ENCODE measurements at places on chromosomes 7 and 10.

- DNase-seq = peak; percentile 71
These were observed at the start of gene ZNF853 for GRCh38 chr7:6614953-6615722. TSS of gene ZNF853 (plus strand) at chr7:6615610. CDS start at chr7:6616175, 565 bp downstream.

GRCh38 chr10:121294630-121295029 lies 303.6 kb downstream of the FGFR2 start:
- DNase-seq = no peak

DNA sequence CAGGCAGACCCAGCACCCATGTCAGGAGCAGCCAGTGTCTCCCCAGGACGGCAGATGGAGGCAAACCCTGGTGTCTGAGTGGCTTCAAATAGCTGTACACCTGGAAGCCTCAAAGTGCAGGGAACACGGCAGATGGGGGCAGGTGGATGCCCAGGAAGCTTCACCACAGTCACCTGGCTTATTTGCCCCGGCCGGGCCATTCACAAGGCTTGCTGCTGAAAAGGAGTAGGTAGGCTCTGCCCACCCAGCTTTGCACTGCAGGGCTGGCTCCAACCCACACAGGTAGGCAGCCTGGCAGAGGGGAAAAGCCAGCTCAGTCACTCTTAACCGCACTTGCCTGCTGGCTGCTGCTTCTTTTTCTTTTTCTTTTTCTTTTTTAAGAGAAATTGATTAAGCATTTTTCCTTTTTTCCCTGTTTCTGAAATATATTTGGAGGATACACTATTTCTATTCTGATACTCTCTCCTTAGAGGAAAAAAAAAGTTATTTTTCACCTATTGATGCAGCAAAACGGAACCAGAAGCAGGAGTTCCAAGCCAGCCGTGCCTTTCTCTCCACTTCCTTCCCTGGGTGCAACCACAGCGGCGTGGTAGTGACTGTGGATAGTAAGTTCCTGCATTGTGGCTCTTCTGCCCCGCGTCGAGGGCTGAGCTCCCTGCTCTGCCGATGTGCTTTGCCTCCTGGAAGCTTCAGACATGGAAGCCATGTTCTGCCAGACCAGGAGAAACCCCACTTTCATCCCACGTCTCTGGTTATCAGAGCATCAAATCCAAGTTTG lies 118.3 kb downstream of the KLF6 start:
- DNase-seq = no peak

GRCh38 chr7:104272767-104273384 lies 55.5 kb upstream of the LHFPL3 start:
- DNase-seq = peak; percentile 78

GRCh38 chr10:12489806-12490205 lies 140.5 kb downstream of the CAMK1D start:
- DNase-seq = no peak

DNA sequence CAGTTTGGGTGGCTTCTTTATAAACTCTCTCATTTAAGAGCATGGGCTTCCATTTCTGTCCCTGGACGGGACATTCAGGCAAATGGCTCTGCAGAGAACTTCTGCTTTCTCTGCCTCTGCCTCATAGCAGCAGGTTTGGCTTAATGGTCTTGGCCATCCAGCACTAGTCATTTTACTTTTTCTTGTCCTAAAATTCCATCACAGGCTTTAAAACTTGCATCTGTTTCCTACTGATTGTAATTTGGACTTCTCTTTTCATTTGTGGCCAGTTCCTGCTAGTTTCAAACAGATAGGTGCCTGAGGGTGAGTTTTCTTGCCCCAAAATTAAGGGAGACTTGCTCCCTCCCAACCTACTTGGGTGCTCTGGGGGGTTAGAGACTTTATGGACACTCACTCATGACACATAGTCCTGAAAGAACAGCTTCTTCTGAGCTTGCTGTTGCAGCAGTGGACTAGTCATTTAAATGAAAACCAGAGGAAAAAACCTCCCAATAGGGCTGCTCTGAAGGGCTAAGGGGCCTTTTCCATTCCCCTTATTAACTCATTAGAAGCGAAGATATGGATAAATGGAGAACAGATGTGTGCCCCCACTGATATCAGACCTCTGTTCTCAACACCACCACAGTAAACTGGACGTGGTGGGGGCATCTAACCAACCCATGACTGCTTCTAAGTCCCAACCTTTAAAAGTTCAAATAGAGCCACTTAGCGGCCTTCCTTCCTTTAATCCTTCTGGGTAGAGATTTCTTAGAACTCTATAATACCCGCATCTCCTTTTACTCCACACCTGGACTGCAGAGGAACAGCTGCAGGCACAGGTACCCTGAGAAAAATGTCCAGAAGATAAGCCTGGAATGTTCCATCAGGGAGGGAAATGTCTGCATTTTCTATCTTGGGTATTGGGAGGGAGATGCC lies 38.8 kb downstream of the SVOPL start:
- no peak for DNase-seq

DNA sequence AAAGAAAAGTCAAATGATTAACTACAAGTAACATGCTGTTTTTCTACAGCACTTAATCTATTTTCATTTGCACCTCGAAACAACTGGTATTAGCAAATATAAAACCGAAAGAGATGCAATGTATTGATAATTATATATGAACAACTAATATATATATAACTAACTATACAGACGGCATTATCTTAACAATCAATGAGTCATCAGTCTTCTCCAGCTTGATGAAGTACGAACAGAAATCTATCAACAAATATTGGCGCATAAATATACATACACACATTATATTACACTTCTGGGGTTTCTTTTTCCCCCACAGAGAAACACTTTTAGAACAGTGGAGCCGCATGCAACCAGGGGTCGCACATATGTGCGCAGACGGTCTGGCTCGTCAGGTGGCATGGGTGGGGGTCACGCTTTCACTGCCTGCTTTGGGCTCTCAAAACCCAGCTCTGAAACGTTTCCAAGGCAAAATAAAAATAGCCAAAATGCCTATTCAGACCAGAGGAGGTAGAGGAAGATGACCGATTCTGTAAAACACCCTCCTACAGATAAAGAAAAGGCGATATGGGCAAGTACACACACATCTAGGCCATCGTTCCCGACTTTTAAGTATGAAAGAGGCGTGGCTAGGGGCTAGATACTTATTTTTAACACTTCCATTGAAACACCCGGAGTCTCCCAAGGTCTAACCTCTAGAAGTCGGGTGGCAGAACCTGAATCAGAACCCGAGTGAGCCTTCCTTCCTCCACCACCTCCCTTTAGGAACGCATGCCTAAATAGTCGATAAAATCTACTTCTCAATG lies 1.7 kb downstream of the ARHGAP12 start:
- DNase-seq = no peak

DNA sequence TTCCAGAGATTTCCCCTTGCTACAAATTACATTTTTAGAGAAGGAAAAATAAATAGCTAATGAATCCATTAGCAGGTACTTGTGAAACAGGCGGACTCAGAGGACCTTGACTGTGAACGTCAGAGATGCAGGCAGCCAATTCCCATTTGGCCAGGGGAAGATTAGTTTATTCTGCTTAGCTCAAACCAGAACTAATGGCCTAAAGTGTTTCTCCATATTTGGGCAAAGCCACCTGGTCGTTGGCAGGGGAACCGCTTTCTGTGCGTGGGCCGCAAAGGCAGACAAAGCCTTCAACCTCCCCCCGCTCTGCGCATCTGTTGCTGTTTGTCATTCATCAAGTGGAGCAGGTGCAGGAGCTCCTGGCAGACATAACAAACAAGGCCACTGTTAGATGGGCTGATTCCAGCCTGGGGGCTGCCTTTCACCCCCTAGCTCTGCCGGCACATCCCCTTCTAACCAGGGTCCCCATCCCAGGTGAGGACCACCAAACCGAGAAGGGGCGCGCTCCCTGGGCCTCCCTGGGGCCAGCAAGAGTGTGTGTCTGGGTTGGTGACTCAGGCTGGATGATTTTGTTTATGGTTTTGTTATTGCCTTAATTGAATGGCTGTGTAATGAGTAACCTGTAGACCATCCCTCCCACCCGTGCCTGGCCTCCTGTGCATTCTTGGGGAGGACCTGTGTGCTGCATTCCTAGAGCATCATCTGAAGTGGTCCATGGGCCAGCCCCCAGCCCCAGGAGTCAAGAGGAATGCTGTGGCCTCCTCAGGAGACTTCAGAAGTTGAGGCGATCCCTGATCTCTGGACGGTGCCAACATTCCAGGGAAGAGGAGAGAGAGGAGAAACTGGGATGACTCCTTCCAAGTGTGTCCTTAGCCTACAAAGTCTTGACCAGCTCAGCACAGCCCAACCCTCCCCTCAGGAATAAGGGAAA lies 14.5 kb upstream of the CPA1 start:
- DNase-seq = peak; percentile 93

DNA sequence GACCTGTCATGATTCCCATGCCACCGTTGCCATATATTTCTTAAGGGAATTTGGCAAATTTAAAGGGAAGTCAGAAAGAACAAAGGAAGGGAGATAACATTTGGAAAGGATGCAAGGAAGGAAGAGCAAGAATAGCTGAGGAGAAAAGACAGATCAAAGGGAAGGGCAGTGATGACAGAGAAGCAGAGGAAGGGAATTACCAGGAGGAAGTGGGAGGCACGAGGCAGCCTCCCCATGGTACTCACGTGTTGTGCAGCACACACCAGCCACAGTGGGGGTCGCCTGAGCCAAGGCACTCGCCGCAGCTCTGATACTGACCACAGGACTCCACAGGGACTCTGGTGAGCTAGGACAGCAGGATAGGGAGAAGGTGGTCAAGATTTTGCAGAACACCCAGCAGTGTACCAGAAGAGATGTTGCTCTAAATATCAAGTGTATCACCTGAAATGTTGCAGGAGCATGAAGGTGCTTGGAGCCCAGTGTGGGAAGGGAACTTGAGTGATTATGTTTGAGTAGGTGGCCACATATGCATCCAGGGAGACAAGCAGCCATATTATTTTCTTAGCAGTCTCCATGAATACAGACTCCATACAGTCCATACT lies 335.3 kb downstream of the PLXNA4 start:
- DNase-seq = no peak

GRCh38 chr10:36681751-36682632 lies 443.4 kb upstream of the ANKRD30A start:
- DNase-seq = no peak

- DNase-seq = no peak
These were observed 45.5 kb upstream of the DDC start for GRCh38 chr7:50610521-50611277.

GRCh38 chr10:129448086-129448485 lies 19.0 kb upstream of the MGMT start:
- DNase-seq = no peak

DNA sequence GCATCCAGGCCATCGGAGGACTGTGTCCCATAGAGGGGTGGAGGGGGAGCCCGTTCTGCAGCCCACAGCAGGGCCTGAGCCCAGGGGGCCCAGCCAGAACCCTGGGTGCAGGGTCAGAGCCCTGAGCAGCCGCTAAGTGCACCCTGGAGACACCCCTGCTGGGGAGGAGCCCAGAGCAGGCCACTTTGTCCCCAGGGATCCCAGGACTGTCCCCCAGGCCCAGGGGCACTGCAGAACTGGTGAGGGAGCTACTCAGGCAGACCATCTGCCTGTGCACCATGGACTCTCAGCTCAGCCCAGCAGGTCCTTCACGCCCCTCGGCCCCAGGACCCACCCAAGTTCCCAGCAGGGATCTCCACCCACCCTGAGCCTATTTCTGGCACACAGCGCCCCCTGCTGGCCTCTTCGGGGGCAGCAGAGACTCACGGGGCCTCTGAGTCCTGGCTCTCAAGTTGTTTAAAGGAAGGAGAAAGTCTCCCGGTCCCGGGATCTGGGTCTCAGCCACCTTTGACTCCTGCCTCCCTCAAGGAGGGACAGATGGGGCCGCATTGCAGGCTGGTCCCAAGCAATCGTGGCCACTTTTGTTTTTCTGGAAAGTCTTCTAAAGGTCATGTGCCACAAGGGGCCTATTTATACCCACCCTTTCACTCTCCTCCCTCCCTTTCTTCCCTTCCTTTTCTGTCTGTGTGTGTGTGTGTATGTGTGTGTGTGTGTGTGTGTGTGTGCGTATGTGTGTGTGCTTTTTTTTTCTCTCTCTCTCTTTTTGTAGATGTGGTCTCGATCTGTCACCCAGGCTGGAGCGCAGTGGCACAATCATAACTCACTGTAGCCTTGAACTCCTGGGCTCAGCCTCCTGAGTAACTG lies 90.3 kb downstream of the MYL10 start:
- peak; percentile 37 for DNase-seq

DNA sequence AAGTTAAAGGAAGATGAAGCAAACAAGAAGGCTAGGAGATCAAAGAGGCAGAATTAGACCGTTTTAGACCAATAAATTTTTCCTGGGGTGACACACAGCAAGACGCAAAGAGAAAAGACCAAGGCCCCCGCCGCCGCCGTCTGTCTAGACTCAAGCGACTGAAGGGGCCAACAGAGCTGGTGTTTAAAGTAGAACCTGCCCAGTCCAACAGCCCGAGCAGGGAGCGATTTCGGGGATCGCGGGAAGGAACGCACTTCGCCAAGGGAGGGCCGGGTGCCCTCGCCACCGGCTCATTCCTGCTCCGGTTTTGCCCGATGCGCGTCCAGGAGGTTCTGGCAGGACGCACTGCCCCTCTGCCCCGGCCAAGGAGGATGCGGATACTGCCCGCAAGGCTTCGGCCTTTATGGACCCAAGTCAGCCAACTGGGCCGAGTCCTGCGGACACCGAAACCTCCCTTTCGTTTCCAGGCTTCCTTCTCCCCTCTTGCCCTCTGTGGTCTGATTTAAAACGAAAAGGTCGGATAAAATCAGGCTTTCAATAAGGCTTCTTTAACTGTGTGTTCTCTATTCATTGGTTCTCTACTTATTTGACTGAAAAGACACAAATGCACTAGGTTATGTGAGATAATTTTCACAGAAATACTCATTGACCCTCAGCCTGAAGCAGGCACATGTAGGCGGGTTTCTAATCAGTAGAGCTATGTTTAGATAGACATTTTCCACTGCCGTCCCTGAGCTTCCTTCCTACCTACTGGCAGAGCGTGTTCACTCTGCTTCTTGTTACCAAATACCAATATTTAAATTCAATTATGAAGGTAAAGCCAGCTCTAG lies 2.2 kb upstream of the HOXA7 start:
- peak; percentile 75 for DNase-seq

GRCh38 chr7:28312948-28313347 lies 99.4 kb upstream of the CREB5 start:
- DNase-seq = no peak

- peak; percentile 81 for DNase-seq
These were observed 166.9 kb downstream of the PAXIP1 start for GRCh38 chr7:154836021-154836448.

DNA sequence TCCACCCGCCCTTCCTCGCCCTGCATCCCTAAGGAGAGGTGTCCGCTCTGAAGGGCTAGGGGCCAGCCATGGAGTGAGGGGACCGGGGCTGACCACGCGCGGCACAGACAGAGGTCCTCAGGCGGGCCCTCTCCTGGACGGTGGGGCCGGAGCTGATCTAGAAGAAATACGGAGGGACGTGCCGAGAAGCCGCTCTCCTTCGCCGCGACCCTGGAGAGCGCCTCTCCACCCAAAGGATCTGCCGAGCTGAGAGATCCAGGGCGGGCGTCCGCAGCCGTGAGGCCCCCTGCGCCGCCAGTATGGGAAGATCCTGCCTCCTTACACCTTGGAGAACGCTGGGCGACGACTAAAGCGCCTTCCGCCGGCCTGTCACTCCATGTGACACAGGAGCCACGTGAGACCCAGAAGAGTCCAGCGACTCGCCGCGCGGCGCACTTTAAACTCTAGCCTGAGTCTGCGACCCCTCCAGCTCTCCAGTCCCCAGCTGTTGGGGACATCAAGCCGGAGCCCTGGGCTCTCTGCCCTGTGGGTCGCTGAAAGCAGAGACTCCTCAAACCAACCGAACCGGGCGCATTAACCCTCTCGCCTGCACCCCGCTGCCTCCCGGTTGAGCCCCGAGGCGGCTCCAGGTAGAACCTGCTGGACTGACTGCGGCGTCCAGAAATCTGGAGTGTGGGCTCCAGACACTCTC lies 1.5 kb upstream of the SFMBT2 start:
- DNase-seq = peak; percentile 77
